ENCODE measurements at places on chromosomes 7 and 10.

DNA sequence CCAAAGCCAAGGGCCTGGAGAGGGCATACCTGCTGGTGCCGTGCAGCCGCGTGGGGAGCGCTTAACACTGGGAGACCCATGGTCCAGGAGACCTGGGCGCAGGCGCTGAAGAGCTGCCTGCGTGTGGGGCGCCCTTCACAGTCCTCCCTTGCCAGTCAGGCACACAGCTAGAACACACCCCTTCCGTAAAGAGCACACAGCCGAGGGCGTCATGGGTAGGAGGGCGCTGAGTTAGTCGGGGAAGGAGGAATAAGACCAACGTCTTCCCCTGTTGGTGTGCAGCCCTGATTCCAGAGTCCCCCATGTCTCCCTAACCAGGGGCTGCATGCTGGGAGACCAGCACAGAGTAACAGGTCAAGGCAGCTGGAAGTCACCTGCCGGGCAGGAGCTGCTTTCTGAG, 273.9 kb downstream of the USP6NL start:
- DNase-seq, result peak; percentile 15

DNA sequence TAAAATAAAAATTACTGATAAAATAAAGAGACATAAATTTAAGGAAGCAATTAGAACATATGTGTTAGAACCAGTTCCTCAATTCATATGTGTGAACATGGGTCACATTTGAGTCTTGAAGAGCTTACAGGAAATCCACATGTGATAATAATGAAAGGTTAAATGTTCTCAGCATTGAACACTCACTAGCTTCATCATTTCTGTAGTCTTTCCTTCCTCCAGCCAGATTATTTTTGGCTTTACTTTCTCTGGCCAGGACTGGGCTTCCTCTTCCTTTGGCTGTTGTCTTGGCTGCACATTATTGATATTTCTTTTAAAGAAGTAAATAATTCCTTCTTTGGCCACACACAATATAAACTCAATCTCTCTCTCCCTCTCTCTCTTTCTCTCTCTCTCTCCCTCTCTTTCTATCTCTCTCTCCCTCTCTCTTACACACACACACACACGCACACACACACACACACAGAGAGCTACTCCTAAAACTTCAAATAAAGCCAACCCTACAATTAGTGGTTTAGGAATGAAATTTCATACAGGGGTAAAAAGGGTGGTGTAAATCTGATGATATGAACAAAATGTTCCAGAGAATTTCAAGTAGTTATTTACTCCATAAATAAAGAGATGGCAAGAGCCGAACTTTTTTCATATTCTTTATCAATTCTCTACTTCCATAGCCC, 171.2 kb downstream of the REEP3 start:
- DNase-seq, result no peak

DNA sequence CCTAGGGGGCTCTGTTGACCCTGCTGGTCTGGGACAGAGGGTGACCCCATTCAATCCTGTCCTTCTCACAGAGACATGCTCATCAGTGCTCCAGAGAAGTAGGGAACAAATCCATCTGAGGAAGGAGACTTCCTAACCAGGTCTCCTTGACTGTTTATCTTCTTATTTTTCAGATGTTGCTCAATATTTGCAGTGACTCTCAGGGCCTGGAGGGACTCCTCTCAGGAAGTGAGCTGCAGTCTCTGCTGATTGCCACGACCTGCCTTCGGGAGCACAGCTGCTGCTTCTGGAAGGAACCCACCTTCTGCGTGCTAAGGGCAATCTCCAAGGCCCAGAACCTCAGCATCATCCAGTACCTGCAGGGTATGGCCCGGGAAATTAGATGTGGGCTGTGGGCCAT, 41.0 kb downstream of the WDFY4 start:
- DNase-seq, result no peak

- no peak for DNase-seq
These were observed 73.4 kb downstream of the GPR141 start for GRCh38 chr7:37756797-37757551.

- no peak for DNase-seq
These were observed 286.1 kb upstream of the NPSR1 start for GRCh38 chr7:34371922-34372321.

GRCh38 chr7:133053321-133053891, 28.5 kb downstream of the CHCHD3 start:
- DNase-seq, result no peak

DNA sequence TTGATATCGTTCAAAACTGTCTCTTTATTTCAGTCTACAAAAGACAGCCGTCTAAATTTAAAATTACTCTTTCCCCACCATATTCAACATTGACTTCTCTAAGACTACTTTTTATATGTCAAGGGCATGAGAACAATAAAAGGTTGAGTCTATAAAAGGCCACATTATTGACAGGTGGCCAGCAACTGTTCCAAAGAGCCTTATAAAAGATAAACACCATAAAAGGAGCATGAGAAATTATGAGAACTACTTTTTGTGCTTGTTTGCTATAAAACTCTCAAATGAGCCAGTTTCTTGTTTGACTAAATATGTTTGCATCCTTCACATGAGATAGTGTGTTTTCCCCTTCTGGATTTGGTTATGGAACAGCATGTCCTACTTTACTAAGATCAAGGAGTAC, 189.2 kb downstream of the THSD7A start:
- no peak for DNase-seq

DNA sequence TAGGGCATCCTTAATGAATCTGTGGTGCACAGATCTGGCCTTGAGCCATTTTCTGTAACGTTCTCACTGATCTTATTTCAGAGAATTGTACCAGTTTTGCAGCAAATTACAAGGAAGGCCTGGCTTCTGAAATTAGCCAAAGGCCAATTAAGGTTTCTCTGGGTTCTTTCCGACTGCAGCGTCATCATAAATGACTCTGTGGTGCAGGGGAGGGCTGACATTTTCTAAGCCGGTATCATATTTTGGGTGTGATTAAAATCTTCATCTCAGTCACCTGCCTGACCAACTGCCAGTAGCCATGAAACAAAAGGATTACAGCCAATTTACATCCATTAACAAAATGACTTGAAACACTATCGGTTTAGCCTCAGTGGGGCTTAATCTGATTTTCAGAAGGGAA, 363.7 kb downstream of the ADRA2A start:
- DNase-seq, result no peak

- DNase-seq, result no peak
These were observed 43.3 kb downstream of the DOCK4 start for GRCh38 chr7:112162784-112163506.

DNA sequence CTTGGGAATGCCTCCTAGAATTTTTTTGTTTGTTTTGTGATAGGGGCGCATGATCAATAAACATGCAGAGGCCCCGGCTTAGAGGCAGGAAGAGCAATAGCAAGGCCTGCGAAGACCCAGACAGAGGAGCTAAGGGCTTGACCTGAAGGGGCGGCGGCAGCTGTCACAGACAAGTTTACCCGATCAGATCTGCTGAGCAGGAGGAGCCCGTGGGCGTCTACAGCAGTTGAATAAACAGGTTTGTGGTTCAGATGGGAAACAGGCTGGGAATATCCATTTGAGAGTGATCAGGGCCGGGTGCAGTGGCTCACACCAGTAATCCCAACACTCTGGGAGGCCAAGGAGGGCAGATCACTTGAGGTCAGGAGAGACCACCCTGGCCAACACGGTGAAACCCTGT, 126.0 kb upstream of the CALN1 start:
- no peak for DNase-seq

DNA sequence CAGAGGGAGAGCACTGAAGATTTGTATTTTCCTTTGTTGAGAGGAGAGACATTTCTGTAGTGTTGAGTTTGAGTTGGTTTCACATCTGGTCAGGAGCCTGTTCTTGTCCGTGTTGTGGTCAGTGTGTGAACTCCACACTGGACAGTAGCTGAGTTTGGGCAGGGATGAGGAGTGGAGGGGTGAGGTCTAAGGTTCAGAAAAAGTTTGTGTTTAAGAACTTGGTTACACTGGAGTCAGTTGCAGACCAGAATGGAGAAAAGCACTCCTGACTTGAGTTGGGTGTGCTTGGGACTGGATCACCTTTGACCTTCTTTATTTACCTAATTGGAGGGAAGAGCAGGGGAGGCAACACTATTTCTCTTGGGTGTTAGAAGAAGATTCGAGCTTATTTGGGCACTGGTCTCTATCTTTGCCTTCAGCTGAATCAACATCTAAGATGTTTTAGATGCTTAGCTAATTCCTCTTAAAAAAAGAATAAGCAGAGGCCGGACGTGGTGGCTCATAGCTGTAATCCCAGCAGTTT, 8.9 kb downstream of the LRMDA start:
- no peak for DNase-seq

GRCh38 chr10:78292250-78292981, 258.8 kb downstream of the RPS24 start:
- DNase-seq, result no peak

DNA sequence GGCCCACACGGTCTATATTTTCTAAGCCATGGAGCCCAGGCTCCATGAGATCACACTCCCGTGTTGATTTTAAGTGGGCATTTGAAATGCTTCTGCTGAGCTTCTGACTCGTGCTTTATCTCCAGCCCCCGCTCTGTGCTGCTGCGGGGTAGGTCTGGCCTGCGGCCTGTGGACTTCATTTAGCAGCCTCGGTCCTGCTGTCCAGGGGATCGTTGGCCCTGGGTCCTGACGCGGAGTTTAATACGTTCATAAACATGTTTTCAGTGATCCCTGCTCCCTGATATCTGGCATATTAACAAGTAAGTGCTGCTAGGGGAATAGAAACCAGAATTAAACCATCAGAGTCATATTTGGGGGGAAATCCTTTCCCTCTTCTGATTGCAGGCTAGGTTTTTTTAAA, 540.3 kb upstream of the MGMT start:
- no peak for DNase-seq

GRCh38 chr10:132618158-132618919, 80.8 kb downstream of the INPP5A start:
- no peak for DNase-seq

GRCh38 chr7:64654796-64655548, 11.0 kb upstream of the ZNF107 start:
- DNase-seq, result no peak

GRCh38 chr7:109131141-109131540, 561.5 kb downstream of the DNAJB9 start:
- no peak for DNase-seq

DNA sequence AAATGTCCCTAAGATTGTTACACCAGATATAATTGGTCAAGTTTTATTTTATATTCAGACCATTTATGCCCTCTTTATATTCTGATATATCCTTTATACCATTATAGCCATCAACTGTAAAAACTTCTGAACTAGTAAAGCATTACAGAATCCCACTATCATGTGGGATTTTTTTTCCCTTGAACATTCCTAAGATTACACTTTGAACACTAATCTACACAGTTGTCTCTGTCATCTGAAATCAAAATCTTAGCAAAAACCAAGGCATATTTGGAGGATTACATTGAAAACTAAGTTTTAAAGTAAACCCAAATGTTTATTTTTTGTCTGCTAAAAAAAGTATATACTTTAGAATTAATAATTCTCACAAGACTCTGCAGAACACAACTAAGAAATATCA, 116.2 kb upstream of the GPR22 start:
- DNase-seq, result no peak

- no peak for DNase-seq
These were observed 112.8 kb upstream of the RAB18 start for GRCh38 chr10:27391325-27391724.

- DNase-seq, result no peak
These were observed 7.5 kb upstream of the GGCT start for GRCh38 chr7:30511973-30512662.

- DNase-seq, result no peak
These were observed 105.7 kb downstream of the ST8SIA6 start for GRCh38 chr10:17348501-17349349.

DNA sequence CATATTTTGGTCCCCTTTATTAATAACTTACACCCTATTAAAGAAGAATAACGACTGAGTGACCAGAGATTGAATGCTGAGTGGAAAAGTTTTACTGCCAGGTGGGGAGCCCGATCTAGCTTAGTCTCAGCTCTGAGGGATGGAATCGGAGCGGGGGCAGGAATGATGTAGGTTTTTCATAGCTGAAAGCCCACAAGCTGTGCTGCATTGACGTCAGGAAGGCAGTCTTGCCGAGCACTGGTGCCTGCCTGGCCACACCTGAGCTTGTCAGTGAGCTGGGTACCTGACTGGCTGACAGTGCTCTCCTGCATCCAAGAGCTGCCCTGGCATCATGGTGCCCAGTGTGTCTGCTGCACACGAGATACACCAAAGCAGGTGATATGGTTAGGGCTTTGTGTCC, 34.8 kb downstream of the GRK5 start:
- no peak for DNase-seq

- DNase-seq, result no peak
These were observed 120.3 kb downstream of the GATA3 start for GRCh38 chr10:8174762-8175161.

GRCh38 chr10:127441350-127442219, 107.5 kb upstream of the NPS start:
- DNase-seq, result no peak

- no peak for DNase-seq
These were observed 62.4 kb downstream of the DNAJB6 start for GRCh38 chr7:157399086-157399687.

DNA sequence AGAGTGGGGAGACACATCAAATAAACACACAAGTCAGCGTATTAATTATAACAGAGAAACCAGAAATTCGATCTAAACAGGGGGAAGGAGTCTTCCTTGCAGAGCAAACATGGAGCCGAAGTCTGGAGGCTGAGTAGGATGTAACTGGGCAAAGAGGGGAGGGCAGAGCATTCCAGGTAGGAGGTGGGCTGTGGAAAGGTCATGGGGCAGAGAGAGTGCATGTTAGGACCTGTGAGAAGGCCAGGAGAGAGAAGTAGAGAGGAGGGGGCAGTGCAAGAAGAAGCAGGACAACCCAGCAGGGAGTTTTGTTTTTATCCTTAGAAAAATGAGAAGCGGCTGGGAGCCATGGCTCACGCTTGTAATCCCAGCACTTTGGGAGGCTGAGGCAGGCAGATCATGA, 130.8 kb upstream of the GPR26 start:
- no peak for DNase-seq

Measured in CD4-positive, alpha-beta T cell treated with Interleukin-12 subunit alpha and Interleukin-12 subunit beta, for 1 hour (primary cell).